ENCODE measurements at places on chromosomes 13 and 19.

- peak; percentile 87 for DNase-seq
These were observed 15.2 kb downstream of the PLEKHF1 start for GRCh38 chr19:29680447-29680846.

- DNase-seq: peak; percentile 88
These were observed 2.9 kb upstream of the HOOK2 start for GRCh38 chr19:12778017-12778904.

DNA sequence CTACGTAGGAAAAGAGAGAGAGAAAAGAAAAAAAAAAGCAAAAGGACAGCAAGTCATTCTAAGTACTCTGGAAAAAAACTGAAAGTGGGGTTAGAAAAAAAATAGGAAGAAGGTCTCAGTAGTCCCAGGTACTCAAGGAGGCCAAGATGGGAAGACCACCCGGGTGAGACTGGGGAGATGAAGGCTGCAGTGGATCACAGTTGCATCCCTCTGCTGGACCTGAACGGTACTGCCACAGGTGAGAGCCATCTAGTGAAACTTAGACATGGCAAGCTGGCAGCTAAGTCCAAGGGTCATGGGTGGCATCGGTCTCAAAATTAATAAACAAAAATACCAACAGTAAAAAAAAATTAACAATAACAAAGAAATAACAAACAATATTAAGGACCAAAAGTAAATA is 41.0 kb upstream of the ZNF91 start:
- no peak for DNase-seq

GRCh38 chr13:44013758-44014291 is 134.1 kb downstream of the LACC1 start:
- no peak for DNase-seq

DNA sequence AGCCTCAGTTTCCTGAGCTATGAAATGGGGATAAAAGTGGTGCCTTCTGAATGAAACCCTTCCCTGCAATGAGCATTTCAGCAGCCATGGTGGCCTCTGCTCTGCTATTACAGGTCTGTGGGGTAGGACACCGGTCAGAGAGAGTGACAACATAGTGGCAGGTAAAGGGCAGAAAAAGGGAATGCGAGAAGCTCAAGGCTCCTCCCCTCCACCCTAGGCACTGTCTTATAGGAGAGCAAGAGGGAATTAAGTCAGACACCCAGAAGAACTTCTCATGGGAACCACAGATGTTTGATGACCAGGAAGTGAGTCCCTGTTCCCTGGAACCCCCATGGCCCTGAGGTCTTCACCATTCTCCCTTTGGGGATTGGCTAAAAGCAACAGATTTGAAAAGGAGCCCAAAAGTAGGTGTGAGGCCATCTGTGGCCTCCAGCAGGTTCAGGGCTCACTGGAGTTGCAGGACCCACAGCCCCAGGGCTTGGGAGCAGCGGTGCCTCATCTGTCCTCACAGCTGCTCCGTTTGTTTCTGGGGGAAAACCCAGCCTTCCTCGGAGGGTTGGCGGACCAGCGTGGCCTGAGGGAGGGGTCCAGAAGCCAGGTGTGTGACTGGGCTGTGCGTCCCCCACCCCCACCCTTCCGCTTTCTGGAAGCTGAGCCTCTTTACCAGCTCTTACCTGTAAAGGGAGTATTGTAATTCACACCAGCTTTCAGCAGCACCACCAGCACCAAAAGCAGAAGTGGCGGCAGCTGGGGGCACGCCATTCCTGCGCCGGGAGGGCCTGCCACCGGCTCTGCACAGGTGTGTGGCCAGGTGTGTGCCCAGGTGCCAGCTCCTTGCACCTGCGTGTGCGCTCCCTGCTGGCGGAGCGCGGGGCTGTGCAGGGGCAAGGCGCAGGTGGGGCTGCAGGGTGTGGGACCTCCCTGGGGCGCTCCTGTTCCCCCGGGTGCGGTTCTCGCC is 19.4 kb downstream of the IQCN start:
- DNase-seq: no peak

GRCh38 chr13:34465423-34465922 is 476.6 kb upstream of the NBEA start:
- no peak for DNase-seq

DNA sequence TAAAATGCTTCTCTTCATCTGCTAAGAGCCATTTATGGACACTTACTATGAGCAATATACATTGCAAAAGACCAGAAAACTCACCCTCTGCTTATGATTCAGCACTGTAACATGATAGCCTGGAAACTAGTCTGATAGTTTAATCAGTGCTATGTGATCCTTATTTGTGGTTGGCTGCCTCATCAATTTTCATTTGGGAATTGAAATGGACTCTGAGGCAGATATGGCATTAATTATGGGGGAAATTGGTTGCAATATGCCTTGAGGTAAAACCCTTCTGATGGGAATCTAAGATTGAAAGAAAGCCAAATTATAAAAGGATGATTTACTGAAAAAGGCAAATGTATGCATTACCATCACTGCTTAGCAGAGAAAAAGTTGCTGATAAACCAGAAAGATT is 33.5 kb downstream of the FAM216B start:
- DNase-seq: no peak

- no peak for DNase-seq
These were observed at the start of gene SLC1A6 for GRCh38 chr19:14979476-14980255. SLC1A6 (minus strand) TSS chr19:14979864; CDS start chr19:14972910, 6,954 bp downstream.

DNA sequence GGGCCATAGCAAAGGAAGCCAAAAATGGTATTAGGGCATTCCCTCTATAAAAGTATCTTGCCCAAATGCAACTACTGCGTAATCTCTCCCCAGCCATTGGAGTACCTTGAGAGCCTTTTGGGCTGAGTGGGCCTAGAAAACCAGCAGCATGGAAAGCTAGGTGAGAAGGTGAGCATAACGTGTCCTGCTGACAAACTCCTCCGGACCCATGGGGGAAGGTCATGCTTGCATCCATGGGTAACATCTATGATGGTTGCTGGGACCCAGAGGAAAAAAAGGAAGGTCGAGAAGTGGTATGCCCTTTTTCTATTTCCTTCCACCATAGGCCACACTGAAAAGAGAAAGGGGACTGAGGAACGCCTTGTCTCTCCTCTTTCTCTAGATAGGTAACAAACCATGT is 57.4 kb downstream of the ZNF728 start:
- no peak for DNase-seq

DNA sequence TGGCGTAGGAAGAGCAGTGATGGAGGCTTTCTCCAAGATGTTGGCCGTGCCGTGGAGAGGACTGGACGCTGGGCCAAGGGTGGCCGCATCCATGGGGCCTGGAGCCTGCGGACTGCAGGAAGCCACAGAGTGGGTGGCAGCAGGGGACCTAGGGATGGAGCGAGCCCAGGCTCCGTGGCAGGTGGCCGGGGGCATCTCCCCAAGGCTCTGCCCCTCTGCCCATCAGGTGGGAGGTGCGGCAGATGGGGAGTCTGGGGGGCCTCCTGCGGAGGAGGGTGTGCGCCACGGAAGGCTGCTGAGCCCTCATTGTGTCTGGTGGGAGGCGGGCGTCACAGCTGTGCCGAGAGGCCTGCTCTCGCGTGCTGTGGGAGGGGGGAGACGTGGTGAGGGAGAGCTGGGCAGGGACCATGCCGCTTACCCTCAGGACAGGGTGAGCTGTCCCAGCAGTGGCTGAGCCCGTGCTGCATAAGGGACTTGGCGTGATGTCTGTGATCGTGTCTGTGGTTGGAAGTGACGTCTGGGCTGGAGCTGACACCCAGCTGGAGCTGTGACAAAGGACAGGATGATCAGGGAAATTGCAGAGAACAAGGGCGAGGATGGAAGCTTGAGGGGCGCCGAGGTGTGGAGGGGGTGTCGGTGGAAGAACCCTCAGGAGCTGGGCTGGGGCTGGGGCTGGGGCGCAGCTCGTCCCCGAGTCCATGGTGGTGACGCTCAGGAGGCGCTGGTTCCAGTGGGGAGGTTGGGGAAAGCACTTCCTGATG is 13.4 kb downstream of the MCF2L start:
- DNase-seq: peak; percentile 50

DNA sequence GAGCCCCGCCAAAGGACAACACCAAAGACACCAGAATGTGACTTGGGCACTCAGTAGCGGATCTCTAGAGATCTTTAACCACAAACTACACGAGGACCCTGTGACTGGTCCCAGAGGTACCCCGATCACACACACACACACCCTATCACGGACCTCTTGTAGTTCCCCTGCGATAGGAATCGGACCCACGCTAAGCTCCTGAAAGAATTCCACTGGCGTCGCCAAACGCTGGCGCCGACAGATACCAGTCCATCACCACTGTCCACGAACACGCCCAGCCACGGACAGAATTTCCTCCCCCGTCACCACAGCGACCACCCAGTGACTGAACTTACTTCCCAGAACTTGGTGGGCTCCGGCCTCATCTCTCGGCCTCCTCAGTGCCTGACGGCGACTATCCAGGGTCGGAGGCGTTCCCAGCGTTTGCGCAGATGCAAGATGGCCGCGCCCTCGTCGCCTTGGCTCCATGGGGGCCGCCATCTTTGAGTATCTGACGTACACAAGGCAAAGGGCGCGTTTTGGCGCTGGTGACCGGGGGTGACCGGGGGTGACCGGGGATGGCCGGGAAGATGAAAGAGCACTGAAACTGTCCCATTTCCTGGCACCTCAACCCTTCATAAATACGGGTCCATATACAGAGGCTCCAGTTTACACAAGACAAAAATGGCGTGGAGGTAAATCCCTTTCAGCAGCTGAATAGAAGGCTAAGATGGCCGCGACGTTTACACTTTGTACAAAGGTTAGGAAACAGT is at the start of gene ZNF615:
ZNF615 (minus strand) TSS at position 406 of the 752 bp plus-strand sequence. CDS start 4,500 bp downstream, outside the sequence.
- peak; percentile 96 for DNase-seq

DNA sequence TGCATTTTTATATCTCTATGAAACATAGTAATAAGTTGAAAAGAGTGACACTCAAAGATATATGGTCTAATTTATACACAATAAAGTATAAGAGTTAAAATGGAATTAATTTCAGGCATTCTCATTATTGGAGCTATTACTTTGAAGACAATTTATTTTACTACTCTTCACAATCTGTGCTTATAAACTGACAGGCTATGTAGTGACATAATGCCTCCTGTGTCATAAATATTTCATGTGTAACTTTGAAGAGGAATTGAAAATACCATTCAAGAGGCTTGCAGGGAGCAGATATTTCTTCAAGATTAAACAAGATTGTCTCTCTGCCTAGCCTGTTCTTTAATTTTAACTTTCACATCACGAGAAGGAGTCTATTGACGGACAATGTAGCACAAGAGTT is 1881.5 kb upstream of the PCDH20 start:
- DNase-seq: no peak

DNA sequence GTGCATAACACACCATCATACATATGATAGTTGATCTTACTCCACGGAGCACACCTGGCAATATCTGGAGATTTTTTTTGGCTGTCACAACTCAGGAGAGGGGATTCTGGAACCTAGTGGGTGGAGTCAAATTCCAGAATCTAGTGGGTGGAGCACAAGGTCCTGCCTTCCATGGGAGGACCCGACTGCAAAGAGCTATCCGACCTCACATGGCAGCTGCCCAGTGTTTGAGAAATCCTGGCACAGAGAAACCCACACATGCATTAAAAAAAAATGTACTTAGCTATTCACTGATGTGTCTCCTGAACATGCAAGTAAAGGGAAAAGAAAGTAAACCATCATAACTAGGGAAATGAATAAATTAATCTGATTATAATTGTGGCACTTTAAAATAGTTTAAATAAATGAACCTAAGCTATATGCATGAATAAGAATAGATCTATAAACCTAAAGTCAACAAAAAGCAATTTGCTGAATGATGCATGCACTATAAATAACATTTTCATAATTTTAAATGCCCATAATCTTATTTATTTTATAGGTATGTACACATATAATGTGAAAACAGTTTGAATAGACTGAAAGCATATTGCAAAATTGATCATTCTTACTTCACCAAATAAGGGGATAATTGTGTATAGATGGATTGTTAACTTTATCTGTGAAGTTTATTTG is 300.3 kb downstream of the MYO16 start:
- no peak for DNase-seq

- peak; percentile 90 for DNase-seq
These were observed 4.6 kb downstream of the S1PR2 start for GRCh38 chr19:10226376-10227025.
